ENCODE measurements at places on chromosomes 6 and 20. TPM values are rescaled to one million over a fixed set of nuclear protein-coding genes. Genes with fewer than 3 reads are reported as not detected.

Gene TRIM40
- not detected for total RNA-seq

Gene BPHL
- total RNA-seq = 20.4 TPM

Gene CUL9
- 26.9 TPM for total RNA-seq

DNA sequence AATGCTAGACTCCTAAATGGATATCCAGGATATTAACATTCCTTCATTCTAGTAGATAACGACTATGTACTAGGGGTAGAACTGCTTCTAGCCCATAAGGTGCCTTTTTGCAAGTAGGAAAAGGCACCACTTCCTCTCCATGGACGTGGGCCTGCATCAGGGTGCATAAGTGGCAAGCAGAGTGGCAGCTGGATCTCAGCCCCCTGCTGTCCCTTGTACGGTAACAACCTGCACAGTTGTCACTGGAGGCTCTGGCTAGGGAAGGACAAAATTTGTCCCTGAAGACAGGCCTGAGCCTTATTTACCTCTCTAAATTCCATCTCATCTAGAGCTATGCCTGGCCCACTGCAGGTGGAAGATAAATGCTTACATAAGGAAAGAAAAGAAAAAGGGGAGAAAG lies 42.5 kb upstream of the SAYSD1 start:
- no peak for DNase-seq

Gene BEND3
- 5.6 TPM for total RNA-seq

Gene CAPN11
- not detected for total RNA-seq

Gene RIN2
- total RNA-seq = 10.6 TPM

DNA sequence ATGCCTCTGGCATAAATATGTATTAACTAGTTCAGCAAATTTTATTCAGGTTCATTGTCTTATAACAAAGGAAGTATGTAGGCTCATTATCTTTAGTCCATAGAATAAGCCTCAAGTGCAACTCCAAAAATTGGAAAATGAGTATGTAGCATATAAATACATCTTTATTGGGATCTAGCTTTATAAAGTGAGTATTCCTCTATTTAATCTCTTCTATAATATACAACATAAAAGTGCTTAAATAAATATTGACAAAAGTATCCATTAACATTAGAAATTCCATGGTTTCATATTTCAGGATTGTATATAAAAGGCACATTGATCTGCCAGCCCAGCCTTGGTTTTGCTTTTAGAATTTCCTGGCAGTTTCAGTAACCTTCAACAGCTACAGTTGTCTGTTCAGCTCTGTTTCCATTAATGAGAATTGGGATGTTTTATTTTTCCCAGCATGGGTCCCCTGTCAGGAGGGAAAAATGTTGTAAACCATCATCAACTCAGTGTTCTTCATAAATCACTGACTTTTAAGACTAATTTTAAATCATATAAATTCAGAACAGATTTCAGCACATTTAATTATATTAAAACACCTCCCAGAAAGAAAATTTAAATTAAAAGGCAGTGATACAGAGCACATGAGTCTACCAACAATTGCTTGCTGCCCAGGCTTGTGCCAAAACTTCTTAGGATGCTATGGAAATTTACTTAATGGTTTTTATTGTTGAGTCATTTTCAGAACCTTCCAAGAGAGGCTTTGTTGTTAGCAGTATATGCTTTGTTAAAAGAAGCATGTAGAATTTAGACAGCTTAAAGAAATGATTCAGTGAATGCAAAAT lies 119.7 kb downstream of the ADGRG6 start:
- no peak for DNase-seq

Gene PTGIS
- total RNA-seq = 0.54 TPM

GRCh38 chr20:58497076-58497641 lies 18.0 kb downstream of the APCDD1L start:
- no peak for DNase-seq

DNA sequence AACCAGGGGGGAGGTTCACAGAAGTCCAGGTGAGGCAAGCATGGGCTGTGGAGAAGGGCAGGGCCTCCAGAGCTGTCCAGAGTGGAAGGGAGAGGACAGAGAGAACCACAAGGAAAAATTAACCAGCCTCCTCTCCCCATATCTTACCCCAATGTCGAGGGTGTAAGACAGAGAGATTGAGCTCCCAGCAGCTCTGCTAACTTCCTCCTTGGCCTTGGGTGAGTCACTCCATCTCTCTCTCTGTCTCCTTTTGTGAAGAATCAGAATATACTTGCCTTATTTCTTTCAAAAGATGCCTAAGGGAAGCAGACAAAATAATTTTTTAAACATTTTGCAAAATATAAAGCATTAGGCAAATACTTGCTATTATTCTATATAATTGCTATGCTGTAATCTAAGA lies 58.3 kb upstream of the IYD start:
- DNase-seq = no peak

DNA sequence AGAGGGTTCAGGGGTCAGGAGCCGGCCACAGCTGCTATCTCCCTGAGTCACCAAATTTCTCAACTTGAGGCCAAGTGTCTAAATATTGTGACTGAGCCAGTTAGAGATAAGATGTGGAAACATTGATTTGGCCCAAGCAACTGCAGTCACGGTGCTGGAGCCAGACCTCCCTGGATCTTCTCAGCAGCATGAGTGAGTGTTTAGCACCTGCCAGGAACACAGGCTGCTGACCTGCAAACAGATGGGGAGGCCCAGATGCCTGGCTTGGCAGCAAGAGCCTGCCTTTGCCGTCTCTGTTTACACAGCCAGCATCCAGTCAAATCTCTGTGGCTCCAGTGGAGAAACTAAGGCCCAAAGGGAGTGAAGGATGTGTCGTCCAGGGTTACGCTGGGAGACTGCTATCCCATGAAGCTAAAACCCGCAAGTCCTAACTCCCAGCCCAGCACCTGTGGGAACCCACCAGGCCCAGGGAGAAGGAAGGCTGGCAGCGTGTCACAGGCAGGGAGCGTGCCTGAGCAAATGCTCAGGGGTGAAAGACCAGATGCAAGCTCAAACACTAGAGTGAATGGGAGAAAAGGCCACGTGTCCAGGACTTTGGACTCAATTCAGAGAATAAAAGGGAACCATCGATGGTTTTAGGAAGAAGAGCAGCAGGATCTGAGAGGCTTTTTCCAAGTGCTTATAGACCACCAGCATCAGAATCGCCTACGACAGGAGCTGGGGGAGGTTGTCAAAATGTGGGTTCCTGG lies 15.9 kb upstream of the PTGIS start:
- peak; percentile 73 for DNase-seq

DNA sequence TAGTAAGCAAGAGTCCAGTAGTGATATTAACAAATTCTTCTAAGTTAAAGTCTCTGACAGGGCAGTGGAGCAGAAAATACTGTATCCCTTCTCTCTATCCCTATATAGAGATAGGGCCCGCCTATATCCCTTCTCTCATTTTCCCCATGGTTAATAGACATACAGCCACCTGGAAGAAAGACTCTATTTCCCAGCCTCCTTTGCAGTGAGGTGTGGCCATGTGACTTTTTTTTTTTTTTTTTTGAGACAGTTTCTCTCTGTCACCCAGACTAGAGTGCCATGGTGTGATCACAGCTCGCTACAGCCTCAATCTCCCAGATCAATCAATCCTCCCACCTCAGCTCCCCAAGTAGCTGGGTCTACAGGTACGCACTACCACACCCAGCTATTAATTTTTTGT lies 16.7 kb upstream of the CDK5RAP1 start:
- DNase-seq = no peak

DNA sequence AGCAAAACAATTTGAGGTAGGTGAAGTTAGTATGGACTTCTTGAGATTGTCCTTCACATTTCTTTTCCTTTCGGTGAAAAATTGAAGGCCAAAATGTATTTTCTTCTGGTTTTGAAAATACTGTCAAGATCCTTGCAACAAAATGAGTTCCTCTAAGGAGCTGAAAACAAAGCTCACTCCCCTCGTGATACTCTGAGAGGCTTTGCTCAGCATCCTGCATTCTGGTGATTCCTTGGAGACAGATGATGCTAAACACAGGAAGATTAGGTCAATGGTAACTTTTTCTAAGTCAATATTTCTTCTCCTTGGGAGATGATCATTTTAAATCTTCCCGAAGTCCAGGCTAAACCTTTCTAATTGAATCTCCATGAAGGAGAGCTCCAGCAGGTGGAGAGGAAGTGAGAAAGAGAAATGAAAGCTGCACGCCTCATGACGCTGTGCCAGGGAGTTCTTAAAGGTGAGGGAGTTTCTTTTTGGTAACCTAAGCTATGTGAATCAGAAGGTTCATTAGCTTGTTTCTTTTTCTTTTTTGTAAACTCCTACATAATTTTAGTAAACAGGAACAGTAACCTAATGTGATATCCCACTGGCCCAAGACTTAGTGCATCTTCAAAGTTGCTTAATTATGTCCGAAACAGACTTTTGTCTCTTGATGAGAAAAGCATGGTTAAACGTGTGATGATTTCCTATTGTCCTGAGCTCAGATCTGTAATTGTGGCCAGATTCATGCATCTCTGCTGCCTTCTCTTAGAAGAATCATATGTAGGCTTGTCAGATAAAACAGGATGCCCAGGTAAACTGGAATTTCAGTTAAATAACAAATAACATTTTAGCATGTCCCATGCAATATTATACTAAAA lies 15.0 kb downstream of the ESR1 start:
- no peak for DNase-seq

Gene NKAIN2
- not detected for total RNA-seq

Gene LSM2
- 91.8 TPM for total RNA-seq

Gene SLC13A3
- total RNA-seq = 0.11 TPM

DNA sequence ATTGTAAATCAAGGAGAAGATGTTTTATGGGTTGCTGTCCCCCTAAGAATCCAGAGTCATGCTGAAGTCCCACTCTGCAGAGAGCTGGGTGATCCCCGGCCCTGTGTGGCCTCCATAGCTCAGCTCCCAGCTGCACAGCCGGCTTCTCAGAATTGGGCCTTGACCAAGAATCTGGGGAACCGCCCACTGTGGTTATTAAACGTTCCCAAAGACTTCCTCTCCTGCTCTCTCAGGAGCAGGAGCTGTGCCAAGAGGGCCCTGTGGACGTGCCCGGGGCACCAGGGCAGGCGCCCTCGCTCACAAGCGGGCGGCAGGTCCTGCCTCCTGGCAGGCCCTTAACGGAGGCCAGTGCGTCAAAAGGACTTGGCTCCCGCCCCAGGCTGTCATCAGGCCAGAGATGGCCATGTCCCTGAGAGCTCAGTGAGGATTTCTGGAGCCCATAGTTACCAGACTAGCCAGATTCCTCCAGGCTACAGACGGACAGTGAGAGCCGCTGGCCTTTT lies 30.4 kb downstream of the ZC3H12D start:
- DNase-seq = peak; percentile 84

GRCh38 chr6:7594579-7595125 lies 4.7 kb downstream of the SNRNP48 start:
- no peak for DNase-seq

Gene GABRR1
- not detected for total RNA-seq

GRCh38 chr6:147281895-147282565 lies 77.8 kb downstream of the STXBP5 start:
- no peak for DNase-seq

DNA sequence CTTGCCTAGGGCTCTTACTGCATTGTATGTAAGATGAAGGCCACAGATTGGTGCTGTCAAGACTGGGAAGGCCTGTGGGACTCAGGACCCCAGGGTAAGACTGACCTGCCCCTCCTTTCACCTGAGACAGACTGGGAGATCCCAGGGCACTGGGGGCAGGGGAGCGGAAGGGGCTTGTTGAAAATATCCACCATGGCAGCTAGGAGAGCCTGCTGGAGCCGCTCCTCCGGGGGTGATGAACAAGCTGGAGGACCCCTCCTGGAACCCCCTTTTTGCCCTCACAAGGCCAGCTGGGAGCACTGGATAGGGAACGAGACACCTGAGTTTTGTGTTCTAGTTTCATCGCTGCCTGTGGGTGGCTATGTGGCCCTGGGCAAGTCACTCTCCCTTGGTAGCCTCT lies 9.2 kb upstream of the SDCBP2 start:
- DNase-seq = no peak

- DNase-seq = no peak
These were observed 33.5 kb upstream of the LRFN2 start for GRCh38 chr6:40620574-40621240.

- DNase-seq = peak; percentile 29
These were observed 324.7 kb upstream of the CNR1 start for GRCh38 chr6:88490908-88491264.

DNA sequence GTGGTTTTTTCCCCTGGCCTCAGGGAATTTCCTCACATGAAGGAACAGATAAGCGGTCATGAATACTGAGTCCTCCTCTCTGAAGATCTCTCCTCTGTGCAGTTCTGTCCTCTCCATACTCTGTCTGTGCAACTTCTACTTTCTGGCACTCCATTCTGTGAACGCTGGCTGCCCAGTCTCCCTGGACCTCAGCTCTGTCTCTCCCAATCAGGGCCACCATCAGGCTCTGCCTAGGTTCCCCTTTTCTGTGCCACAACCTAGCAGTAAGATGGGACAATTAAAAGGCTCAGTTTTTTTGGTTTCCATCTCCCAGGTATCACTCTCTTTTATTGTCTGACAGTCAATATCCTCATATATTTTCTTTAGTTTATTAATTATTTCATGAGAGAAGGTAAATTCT lies 4.8 kb upstream of the ADGB start:
- no peak for DNase-seq

- no peak for DNase-seq
These were observed 37.7 kb upstream of the C20orf144 start for GRCh38 chr20:33624399-33624798.

GRCh38 chr20:40442181-40442963 lies 246.7 kb downstream of the MAFB start:
- no peak for DNase-seq

Gene C20orf202
- total RNA-seq = not detected

- DNase-seq = no peak
These were observed 258.0 kb downstream of the ZFAND3 start for GRCh38 chr6:38077488-38078030.

- DNase-seq = no peak
These were observed 185.0 kb upstream of the BMP2 start for GRCh38 chr20:6582449-6582848.

DNA sequence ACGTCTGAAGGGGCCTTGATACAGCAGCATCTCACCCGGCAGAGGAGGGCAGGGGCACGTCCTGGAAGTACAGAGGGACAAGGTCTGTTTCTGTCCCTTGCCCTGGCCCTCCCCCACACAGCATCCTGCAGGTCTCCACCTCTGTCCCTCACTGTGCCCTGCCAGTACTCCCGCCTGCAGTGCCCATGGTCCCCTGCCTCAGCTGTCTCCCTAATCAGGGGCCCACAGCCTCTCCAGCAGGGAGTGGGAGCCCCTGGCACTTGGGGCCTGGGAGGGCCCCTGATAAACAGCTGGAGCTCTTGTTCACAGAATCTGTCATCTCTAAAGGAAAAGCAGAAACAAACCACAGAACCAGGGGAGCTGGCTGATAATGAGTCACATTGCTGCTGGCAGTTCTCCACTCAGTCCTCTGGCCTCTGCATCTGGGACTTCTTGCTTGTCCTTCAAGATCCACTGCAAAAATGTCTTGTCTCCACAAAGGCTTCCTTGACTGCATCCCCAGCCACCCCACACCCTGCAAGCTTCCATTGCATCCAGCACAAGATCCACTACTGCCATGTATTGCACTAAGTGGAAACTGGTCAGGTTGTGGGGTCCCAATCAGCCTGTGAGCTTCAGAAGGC lies 33.2 kb upstream of the TAF8 start:
- peak; percentile 75 for DNase-seq

- no peak for DNase-seq
These were observed 7.7 kb downstream of the BRPF3 start for GRCh38 chr6:36204068-36204753.

GRCh38 chr6:112014483-112014882 lies 39.4 kb upstream of the CCN6 start:
- DNase-seq = peak; percentile 14

- DNase-seq = no peak
These were observed 4.2 kb downstream of the RNASET2 start for GRCh38 chr6:166952121-166952520.

Gene MYMX
- total RNA-seq = not detected

- no peak for DNase-seq
These were observed 594.0 kb upstream of the JAG1 start for GRCh38 chr20:11267762-11268335.

Gene THEMIS
- total RNA-seq = not detected

All from Daoy (cell line).